ENCODE measurements at places on chromosomes 1 and 21.

DNA sequence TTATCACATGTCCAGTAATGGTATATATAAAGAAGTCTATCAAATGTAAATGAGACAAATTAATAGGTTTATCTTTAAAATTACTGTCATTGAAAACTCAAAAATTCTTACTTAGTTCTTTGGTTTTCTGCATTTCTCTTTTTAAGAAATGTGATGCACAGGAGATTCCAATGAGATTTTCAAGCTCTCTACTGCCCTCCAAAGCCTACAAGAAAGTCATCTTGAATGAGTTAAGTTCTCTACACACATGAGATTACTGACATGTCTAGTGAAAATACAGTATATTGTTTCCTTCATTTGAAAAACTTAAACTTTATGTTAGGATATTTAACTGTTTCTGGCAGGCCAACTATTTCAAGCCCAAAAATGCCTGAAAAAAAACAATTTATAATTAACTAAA is 68.8 kb downstream of the ITGB3BP start:
- no peak for DNase-seq

- no peak for DNase-seq
Measured at GRCh38 chr1:234726359-234726943, 116.5 kb upstream of the IRF2BP2 start.

- DNase-seq: no peak
Measured at GRCh38 chr1:54230507-54231339, 30.8 kb downstream of the MRPL37 start.

DNA sequence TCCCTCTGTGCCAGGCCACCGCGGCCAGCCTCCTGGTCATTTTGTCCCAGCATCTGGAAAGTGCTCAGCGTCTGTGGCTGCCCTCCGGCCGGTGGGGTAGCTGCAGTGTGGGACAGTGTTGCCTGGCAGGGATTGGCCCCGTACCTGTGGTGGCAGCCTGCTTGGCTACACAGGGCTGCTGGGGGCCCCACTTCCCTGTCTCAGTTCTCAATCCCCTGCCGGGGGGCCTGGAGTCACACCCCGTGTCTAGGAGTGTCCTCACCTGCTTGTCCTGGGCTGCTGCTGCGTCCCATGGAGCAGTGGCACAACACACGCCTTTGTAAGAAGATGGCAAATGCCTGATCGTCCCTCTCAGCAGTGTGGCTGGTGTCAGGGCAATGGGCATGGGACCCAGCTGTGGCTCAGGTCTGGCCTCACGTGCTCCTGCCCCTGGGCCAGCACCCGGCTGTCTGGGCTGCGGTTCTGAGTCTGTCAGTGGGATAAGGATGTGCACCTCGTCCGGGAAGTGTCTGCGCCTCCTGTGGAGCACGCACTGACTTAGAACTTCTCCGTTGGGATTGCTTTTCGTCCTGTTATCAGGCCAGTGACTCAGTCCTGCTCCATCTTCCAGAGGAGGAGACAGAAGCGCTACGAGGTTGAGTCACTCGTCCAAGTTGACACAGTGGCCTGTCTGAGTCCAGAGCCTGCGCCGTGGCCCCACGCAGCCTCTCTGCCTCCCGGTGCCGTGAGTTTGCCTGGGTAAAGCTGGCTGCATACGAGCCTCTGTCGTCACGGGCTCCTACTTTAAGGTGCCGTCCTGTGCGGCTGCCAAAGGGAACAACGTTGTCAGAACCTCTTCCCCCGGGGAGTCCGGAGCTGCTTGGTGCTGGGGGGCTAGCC is 41.0 kb downstream of the CRYAA start:
- DNase-seq: no peak

DNA sequence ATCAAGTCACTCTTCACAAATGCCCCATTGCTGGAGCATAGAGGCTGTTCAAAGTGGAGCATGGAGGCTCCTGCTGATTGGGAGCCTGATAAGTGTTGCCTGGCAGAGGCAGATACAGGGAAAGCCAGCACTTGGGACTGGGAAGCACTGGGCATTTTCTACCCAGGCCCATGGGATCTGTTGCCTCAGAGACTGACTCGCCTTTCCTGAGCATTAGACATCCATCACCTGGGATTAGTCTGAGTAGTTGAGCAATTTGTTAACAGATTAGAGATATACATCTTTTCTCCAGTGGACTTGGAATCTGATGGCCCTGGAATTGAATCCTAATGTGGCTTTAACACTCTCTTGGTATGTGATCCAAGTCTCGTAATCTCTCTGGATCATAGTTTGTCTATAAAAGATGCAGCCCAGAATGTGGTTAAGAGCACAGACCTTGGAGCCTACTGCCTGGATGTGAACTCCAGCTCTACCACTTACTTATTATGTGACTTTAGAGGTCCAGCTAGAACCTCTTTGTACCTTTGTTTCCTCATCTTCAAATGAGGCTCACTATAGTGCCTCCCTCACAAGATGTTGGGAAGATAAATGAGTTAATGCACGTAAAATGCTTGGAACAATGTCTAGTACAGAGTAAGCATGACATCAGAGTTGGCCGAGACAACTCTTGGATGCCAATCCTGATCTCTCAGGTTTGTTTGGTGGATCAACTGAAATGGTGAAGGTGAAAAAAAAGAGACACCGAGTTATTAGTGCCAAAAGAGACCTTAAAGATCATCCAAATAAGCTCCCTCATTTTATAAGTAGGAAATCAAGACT is 38.3 kb upstream of the NRDC start:
- no peak for DNase-seq
